Aorta (tissue), 5 donors: ENCODE measurements at places on chromosomes 6 and 20.

GRCh38 chr20:31740208-31740607 lies 1.1 kb downstream of the TPX2 start:
- no peaks in the 10 kb centered on the region for H3K4me1 ChIP-seq
- no peaks in the 10 kb centered on the region for H3K36me3 ChIP-seq
- no peak for DNase-seq
- no peak overlapping the region for H3K27ac ChIP-seq

DNA sequence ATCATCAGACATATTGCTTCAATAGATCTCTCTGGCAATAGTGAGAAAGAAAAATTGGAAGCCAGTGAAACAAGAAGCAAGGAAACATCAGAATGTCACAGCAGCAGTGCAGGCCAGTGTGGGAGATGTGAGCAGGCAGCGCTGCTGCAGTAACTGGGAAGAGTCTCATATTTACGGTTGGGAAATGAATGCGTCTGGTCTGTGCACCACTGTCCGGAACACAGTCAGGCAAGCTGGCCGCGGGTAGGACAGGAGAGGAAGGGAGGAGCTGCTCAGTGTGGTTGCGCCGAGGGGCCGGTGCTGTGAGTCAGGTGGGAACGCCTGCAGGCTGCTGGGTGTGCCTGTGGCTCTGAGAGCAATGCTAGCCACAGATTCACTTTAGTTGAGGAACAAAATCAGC lies 6.4 kb upstream of the PSMG4 start:
- no peaks in the 10 kb centered on the region for H3K4me1 ChIP-seq
- DNase-seq = peak; percentile 64
- H3K27ac ChIP-seq = no peak overlapping the region
- no peaks in the 10 kb centered on the region for H3K36me3 ChIP-seq

GRCh38 chr6:8277769-8278168 lies 157.6 kb downstream of the SLC35B3 start:
- no peak for DNase-seq
- no peaks in the 10 kb centered on the region for H3K4me1 ChIP-seq
- no peaks in the 10 kb centered on the region for H3K27me3 ChIP-seq
- H3K27ac ChIP-seq = no peak overlapping the region
- H3K36me3 ChIP-seq = no peaks in the 10 kb centered on the region

DNA sequence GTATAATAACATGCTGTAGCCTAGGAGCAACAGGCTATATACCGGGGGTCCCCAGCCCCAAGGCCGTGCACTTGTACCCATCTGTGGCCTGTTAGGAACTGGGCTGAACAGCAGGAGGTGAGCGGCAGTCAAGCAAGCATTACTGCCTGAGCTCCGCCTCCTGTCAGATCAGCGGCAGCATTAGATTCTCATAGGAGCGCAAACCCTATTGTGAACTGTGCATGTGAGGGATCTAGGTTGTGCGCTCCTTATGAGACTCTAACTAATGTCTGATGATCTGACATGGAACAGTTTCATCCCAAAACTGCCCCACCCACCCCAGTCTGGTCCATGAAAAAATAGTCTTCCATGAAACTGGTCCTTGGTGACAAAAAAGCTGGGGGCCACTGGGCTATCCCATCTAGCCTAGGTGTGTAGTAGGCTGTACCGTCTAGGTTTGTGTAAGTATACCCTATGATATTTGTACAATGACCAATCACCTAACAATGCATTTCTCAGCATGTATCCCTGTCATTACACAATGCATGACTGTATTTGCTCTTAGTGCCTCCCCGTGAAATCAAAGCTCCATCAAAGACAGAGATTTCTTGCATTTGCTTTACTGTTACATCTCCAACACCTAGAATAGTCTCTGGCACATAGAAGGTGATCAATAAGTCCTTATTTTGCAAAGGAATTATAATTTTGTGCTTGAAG lies 30.8 kb downstream of the NHSL1 start:
- DNase-seq = no peak
- no peak overlapping the region for H3K27ac ChIP-seq
- no peaks in the 10 kb centered on the region for H3K27me3 ChIP-seq
- no peak overlapping the region for H3K4me3 ChIP-seq

GRCh38 chr20:34968042-34968775 lies 12.5 kb downstream of the MYH7B start:
- no peaks in the 10 kb centered on the region for H3K27me3 ChIP-seq
- H3K4me3 ChIP-seq = no peak overlapping the region
- DNase-seq = no peak
- H3K27ac ChIP-seq = no peak overlapping the region

DNA sequence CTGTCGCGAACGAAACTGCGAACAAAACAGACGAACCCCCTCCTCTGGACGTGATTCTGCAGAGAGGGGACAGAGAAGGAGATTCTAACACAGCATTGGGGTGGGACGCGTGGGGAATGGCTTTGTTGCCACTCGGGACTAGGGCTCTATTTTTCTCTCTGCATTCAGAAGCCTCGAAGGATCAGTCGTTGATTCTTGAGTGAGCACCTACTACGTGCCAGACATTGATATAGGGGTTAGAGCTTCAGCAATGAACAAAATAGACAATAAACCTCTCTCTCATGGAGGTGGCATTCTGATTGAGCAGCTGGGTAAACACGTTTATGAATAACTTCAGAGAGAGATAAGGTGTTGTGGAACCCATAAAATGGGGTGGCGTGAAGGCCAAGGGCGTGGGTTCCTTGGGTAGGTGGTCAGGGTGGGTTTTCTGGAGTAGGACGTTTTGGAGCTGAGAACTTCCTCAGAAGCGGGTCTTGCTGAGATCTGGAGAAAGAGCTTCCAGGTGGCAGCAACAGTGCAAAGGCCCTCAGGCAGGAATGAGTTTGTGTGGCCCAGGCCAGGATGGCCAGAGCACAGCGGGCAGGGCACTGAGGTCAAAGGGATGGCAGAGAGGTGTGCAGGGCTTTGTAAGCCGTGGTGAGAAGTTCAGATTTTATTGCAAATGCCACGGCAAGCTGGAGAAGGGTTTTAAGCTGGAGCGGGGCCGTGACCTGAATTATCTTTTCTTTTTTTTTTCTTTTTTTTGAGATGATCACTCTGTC lies 884 bp downstream of the SLC2A10 start:
- DNase-seq = no peak
- H3K4me1 ChIP-seq = no peaks in the 10 kb centered on the region
- no peaks in the 10 kb centered on the region for H3K27me3 ChIP-seq
- no peak overlapping the region for H3K27ac ChIP-seq
- H3K4me3 ChIP-seq = peak overlapping the region; percentile 81

GRCh38 chr6:33935439-33936080 lies 131.8 kb upstream of the MLN start:
- peaks cover 1% of the 10 kb centered on the region for H3K27me3 ChIP-seq
- H3K4me1 ChIP-seq = no peaks in the 10 kb centered on the region
- no peak overlapping the region for H3K27ac ChIP-seq
- DNase-seq = no peak

DNA sequence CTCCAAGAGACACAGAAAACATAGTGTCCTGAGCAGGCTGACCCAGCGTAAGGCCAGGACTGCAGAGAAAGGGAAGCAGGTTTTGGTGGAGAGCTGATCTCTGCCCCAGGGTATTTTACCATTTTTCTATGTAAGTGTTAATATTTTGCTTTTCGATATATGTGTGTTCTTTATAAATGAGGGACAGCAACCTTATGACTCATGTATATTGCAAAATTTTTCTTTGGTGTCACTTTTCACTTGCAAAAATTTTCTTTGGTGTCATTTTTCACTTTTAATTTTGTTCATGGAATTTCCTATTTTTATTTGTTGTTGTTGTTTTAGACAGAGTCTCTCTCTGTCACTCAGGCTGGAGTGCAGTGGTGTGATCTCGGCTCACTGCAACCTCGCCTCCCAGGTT lies 34.6 kb upstream of the PXDC1 start:
- no peak overlapping the region for H3K27ac ChIP-seq
- H3K36me3 ChIP-seq = no peaks in the 10 kb centered on the region
- no peaks in the 10 kb centered on the region for H3K4me1 ChIP-seq
- no peak overlapping the region for H3K4me3 ChIP-seq
- no peak for DNase-seq
- H3K27me3 ChIP-seq = no peaks in the 10 kb centered on the region

- H3K4me3 ChIP-seq = no peak overlapping the region
- no peaks in the 10 kb centered on the region for H3K4me1 ChIP-seq
- H3K36me3 ChIP-seq = peaks cover 2% of the 10 kb centered on the region
- H3K27ac ChIP-seq = no peak overlapping the region
- DNase-seq = no peak
Measured at GRCh38 chr6:82185948-82186535, 61.5 kb downstream of the IBTK start.

GRCh38 chr6:61887423-61887822 lies 398.6 kb downstream of the KHDRBS2 start:
- DNase-seq = no peak
- no peak overlapping the region for H3K27ac ChIP-seq
- H3K4me1 ChIP-seq = no peaks in the 10 kb centered on the region
- no peaks in the 10 kb centered on the region for H3K36me3 ChIP-seq

- no peak for DNase-seq
- H3K36me3 ChIP-seq = no peaks in the 10 kb centered on the region
- H3K4me1 ChIP-seq = no peaks in the 10 kb centered on the region
- H3K27me3 ChIP-seq = no peaks in the 10 kb centered on the region
- no peak overlapping the region for H3K4me3 ChIP-seq
Measured at GRCh38 chr6:109260701-109261100, 121.6 kb downstream of the CD164 start.

DNA sequence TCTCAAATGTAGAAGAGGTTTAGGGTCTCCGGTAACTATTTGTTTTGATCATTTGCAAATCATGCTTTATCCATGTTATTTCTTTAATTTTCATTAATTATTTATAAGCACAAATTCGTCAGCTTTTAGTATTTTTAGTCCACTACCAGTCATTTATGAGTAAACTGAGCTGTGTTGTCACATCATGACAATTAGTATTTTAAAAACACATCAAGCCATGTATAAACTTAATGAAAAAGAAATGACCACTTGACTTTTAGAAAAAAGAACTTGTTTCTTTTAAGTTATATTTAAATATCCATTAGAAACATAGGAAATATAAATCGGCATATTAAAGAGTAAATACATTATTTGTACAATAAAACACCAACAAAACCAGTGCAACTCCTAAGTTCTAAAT lies 2.8 kb downstream of the NKX2-4 start:
- no peak overlapping the region for H3K27ac ChIP-seq
- H3K36me3 ChIP-seq = no peaks in the 10 kb centered on the region
- DNase-seq = no peak
- H3K27me3 ChIP-seq = no peaks in the 10 kb centered on the region
- no peaks in the 10 kb centered on the region for H3K4me1 ChIP-seq

GRCh38 chr6:155708100-155708499 lies 252.5 kb upstream of the NOX3 start:
- H3K36me3 ChIP-seq = no peaks in the 10 kb centered on the region
- DNase-seq = no peak
- H3K27ac ChIP-seq = no peak overlapping the region
- no peak overlapping the region for H3K4me3 ChIP-seq
- no peaks in the 10 kb centered on the region for H3K4me1 ChIP-seq

- no peaks in the 10 kb centered on the region for H3K36me3 ChIP-seq
Measured at GRCh38 chr6:116461932-116462885, 1.0 kb downstream of the CALHM6 start.

GRCh38 chr6:81401970-81402690 lies 350.4 kb downstream of the TENT5A start:
- no peaks in the 10 kb centered on the region for H3K27me3 ChIP-seq
- no peak for DNase-seq
- H3K4me1 ChIP-seq = no peaks in the 10 kb centered on the region
- H3K36me3 ChIP-seq = no peaks in the 10 kb centered on the region
- no peak overlapping the region for H3K4me3 ChIP-seq
- peak overlapping the region; percentile 67 for H3K27ac ChIP-seq

GRCh38 chr6:116511424-116512110 lies at the start of gene CALHM5:
TSS of gene CALHM5 (plus strand) at chr6:116511639. CDS start at chr6:116511697, 58 bp downstream.
- DNase-seq = peak; percentile 65
- peak within 1 kb of the TSS; percentile 100 for H3K4me3 ChIP-seq
- H3K27me3 ChIP-seq = peaks cover 1% of the 10 kb centered on the region
- peak within 1 kb of the TSS; percentile 36 for H3K27ac ChIP-seq

GRCh38 chr6:148611213-148611612 lies 135.6 kb upstream of the UST start:
- H3K27me3 ChIP-seq = no peaks in the 10 kb centered on the region
- no peak overlapping the region for H3K4me3 ChIP-seq
- peak; percentile 79 for DNase-seq
- H3K4me1 ChIP-seq = no peaks in the 10 kb centered on the region

GRCh38 chr6:10534419-10534762 lies 13.2 kb downstream of the GCNT2 start:
- DNase-seq = no peak
- H3K4me3 ChIP-seq = no peak overlapping the region

DNA sequence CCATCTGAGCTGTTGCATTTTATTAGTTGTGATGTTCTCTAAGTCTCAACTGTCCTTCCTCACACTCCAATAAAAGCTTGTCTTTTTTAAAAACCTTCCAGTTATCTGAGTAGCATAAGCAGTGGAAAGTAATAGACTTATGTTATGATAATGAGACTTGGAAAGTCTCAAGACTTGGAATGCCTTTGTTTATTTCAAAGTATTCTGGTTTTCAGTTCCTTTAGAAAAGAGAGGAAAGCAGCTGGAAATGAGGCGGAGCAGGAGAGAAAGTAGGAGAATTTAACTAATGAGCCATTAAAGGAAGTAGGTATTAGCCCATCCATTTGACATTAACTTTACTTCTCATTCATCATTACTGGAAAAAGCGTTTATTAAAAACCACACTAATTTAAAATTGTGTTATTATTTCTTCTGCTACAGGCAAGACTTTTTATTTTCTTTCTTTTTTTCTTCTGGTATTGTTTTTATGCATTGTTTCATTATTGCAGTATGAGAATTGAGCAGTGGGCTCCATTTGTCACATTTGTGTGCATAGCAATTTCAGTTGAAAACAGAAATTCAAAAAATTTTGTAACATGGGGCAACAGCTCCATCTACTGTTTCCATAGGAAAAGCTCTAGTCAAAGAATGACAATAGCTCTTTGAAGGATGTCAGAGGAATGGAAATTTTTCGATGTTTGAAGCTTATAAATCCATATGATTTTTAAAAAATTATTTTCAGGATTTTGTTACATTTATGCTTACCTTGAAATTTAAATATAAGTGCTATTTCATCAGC lies 194.8 kb downstream of the COL9A1 start:
- H3K36me3 ChIP-seq = no peaks in the 10 kb centered on the region
- DNase-seq = no peak
- H3K27me3 ChIP-seq = no peaks in the 10 kb centered on the region
- no peak overlapping the region for H3K4me3 ChIP-seq

DNA sequence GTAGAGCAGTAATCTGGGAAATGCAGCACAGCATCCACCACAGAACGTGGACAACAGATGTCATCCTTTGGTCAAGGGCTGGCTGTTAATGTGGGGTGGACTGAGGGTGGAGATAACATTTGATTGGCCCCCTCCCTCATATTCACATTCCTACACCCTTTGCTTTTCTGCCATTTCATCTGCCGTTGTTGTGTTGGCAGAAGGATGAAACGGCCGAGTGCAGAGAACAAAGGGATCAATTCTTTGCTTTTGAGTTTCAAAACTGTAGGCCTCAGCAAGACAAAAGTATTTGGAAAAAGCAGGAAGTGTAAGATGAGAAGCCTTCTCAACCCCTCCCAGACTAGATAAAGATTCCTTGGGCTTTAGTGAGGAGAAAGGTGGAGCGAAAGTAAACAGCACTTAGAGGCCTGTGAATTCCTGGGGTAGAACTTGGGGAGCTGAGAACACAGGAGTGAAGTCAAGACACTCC lies 74.2 kb upstream of the PHIP start:
- no peaks in the 10 kb centered on the region for H3K36me3 ChIP-seq
- no peak for DNase-seq
- no peaks in the 10 kb centered on the region for H3K27me3 ChIP-seq
- no peak overlapping the region for H3K27ac ChIP-seq
- peaks cover 3% of the 10 kb centered on the region for H3K4me1 ChIP-seq

GRCh38 chr20:21601799-21602198 lies 87.9 kb upstream of the NKX2-2 start:
- H3K36me3 ChIP-seq = no peaks in the 10 kb centered on the region
- no peaks in the 10 kb centered on the region for H3K27me3 ChIP-seq
- no peak overlapping the region for H3K4me3 ChIP-seq
- no peak overlapping the region for H3K27ac ChIP-seq
- DNase-seq = no peak
